Sigmoid colon (tissue), 7 donors: ENCODE measurements at places on chromosomes 5 and 9. TPM values are rescaled to one million over a fixed set of nuclear protein-coding genes. Genes with fewer than 3 reads are reported as not detected.

DNA sequence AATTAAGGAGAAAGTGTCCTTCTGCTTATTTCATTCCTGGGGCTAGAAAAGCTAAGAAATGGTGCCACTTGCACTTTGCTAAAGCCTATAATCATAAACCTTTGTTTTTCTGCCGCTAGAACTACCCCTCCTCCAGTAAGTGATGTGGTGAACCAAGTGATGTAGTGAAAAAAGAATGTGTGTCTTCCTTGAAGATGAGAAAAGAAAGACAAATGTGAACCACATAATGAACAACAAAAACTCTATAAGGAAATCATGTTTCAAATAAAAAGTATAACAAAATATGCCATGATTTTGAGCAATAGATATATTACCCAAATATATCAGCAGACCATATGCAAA, 179.0 kb upstream of the SGCD start:
- DNase-seq: no peak

GRCh38 chr9:138024131-138024530, 146.5 kb downstream of the CACNA1B start:
- DNase-seq: peak; percentile 50

- DNase-seq: no peak
Observed at GRCh38 chr9:684054-684890, 157.2 kb upstream of the DMRT1 start.

DNA sequence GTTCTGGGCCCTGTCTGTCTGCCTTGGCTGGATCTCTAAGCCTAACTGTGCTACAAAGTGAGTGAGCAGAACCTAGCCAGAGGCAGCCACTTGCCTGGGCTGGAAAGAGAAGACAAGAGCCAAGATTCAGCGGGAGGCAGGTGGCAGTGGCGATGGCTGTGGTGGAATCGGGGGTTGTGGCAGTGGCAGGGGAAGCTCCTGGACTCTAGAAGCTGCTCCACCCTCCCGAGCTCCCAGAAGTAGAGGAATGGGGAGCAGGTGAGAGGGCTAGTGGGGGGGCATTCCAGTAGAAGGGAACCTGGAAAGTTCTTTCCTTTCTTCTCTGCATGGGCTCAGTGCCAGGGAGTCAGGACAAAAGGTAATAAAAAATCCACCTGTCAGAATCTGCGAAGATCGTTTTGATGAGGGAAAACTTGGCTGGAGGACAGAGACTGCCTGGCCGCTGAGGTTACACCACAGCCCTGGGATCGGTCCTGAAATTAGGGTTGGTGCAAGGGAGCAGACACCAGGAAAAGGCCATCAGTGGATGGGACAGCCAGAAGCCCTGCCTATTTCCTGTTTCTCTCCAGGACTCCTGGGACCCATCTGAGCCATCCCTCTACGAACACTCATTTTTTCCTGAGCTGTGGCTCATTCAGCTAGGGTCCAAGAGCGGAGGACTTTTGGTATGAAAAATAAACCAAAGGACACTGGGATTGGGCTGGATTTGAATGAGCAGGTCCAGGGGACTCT, 1.6 kb downstream of the CRAT start:
- DNase-seq: no peak

RNF208 gene
- total RNA-seq: not detected

KLHL3 gene
- total RNA-seq: 5.5 TPM
